ENCODE measurements at places on chromosomes 5 and 9.

DNA sequence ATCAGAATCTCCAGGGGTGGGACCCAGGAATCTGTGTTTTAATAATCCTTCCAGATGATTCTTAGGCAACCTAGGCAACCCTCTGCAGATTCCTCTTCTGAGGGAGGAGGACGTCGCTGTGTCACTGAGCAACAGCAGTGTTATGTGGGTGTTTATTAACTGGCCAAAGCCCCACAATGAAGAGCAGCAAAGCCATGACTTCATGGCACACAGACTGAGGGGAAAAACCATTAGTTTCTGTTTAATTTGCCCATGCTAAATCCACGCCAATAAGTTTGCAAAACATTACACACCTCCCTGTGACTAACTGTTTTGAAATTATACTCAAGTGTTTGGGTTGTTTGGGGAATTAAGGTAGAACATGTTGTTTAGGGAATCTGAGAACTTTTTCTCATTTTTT, 83.7 kb upstream of the TMED7 start:
- no peak for DNase-seq

DNA sequence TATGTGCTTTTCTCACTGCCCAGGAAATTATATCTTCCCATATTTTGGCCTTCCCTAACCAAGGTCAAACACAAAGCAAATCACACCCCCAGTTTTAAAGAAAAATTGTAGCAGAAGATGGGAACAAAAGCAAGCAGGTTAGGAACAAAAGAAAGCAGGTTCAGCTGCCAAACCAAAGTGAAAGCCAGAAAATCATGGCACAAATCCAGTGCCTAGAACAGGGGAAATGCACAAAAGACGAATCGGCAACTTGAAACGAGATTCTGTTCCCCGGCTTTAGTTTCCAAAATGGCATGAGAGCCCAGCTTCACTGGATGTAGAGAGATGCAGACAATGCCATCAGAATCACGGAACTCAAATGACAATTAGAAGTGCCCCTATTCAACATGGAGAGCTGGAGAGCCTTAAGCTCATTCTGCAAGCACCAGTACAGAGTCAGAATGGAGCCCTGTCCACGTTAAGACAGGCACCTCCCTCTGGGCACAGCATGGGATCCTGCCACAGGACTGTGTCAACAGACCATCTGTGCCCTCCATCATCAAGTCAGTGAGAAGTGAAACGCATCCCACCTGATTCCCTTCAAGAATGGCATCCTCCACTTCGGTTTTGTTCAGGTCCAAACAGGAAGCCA, 13.8 kb downstream of the DNAH5 start:
- DNase-seq = no peak

DNA sequence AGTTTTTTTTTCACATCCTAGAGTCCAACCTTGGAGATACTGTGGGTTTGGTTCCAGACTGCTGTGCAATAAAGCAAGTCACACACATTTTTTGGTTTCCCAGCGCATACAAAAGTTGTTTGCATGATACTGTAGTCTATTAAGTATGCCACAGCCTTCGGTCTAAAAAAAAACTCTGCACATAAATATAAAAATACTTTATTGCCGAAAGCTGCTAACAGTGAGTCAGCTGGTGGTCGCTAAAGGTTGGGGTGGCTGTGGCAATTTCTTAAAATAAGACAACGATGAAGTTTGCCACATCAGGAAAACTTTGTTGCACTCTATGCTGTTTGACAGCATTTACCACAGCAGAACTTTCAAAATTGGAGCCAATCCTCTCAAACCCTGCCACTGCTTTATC, 37.4 kb downstream of the UBQLN1 start:
- no peak for DNase-seq

- no peak for DNase-seq
These were observed 10.4 kb downstream of the CXXC5 start for GRCh38 chr5:139658501-139658927.

DNA sequence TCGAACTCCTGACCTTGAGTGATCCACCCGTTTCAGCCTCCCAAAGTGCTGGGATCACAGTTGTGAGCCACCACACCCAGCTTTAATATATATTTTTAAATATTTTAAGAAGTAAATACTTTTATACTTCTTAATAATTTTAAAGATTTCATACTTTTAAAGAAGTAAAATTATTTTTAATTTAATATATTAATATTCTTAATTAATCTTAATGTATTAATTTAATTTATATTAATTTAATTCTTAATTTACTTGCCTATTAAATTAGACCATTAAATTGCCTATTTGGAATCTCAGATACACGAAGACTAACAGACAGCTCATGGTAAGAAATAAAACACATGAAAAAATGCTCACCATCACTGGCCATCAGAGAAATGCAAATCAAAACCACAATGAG, 1087.4 kb downstream of the CDH18 start:
- DNase-seq = no peak

- no peak for DNase-seq
These were observed 1864.7 kb upstream of the ACO1 start for GRCh38 chr9:30519756-30520155.
